ENCODE measurements at places on chromosomes 2 and 18.

GRCh38 chr2:74095632-74096031, 52.1 kb downstream of the BOLA3 start:
- no peak for DNase-seq

GRCh38 chr2:148875387-148876051, 492 bp downstream of the KIF5C start:
- DNase-seq = no peak

DNA sequence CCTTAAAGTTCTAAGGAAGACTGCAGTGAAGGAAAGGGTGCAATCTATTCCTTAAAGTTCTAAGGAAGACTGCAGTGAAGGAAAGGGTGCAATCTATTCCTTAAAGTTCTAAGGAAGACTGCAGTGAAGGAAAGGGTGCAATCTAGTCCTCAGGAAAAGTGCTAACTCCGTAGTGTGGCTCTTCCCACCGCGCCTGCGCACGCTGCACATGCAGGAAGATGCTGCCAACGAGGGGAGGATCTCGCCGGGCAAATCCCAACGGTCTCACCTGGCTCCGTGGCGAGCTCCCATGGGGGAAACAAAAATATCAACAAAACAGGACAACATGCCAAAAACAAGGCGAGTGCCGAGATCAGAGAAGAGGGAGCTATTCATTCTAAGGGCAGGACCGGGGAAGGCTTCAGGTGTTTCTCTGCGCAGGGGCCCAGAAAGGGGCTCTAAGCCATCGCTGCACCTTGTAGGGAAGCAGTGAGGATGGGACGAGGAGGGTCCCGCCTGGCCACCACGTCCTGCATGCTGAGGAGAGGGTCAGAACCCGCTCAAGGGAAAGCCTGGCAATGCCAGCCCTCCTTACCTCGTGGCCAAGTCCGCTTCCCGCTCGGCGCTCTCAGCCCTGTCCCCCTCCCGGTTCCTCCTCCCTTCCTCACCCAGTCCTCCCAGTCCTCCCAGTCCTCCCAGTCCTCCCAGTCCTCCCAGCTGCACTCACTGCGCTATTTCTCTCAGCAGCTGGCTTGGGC, 24.5 kb downstream of the TIMM21 start:
- DNase-seq = no peak

GRCh38 chr2:42804338-42804737, 12.0 kb upstream of the HAAO start:
- DNase-seq = no peak

- no peak for DNase-seq
These were observed 807 bp upstream of the NEU4 start for GRCh38 chr2:241808051-241808720.

DNA sequence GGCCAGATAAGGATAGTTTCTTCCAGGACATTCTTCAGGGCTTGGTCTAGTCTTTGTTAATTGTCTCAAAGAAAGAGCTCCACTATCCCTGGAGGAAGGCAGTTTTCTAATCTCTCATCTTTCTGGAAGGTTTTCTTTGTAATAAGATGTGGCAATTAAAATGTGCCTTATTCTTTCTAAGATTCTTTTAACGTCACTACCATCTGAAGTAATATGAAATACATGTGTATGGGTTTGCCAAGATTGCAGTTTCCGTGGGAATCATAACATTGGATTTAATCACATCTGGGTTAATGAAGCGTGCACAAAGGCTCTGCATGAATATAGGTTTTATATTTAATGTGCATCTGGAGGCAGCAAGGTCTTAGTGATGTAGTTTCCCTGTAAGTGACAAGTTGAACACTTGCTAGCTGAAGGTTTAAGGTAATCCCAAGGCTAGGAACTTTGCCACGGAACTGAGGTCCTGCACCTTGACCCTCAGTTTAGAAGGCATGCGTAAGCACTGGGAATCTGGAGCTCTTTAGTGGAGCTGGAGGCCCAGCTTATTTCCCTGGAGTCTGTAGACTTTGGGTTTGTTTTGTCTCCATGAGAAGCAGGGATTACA, 25.7 kb downstream of the DIS3L2 start:
- no peak for DNase-seq

GRCh38 chr2:72982781-72983499, 65.6 kb downstream of the EMX1 start:
- DNase-seq = no peak

DNA sequence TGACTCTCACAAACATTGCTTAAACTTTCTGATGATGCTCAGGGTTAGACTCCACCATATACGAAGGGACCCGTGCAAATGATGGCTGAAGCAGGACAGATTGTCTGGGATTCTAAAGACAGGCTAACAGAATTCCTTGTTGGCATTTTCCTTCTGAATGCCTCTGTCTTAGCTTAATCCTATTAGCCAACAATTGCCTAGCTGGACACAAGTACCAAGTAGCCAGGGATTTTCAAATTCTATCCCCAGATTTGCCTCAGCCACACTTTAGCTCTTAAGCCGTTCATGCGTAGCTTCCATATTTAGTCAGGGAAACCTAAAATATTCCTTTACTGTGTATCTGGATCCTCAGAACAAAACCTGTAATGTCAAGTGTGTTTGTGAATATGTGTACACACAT, 40.0 kb downstream of the COL4A3 start:
- DNase-seq = peak; percentile 25

Data from D721Med (cell line).